ENCODE measurements at places on chromosomes 12 and 14. TPM values are rescaled to one million over a fixed set of nuclear protein-coding genes. Genes with fewer than 3 reads are reported as not detected.

DNA sequence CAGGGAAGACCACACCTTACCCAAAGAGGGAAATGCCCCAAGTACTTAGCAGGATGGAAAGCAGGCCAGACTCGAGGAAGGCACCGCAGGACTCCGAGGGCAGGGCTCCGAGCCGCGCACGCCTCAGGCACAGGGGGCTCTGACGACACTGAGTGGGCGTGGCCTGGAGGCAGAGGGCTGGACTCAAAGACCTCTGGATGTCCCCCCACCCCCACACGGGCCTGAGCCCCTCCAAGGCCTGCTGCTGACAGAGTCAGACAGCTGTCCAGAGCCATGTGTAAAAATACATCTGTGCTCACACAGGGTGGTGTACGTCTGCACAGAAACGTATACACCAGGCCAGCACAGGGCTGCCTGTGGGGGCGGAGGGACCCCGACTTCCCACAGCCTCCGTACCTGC, 1.4 kb downstream of the AKT1 start:
- peak overlapping the region; percentile 95 for H3K4me3 ChIP-seq
- no peaks in the 10 kb centered on the region for H3K27me3 ChIP-seq
- peaks cover 49% of the 10 kb centered on the region for H3K36me3 ChIP-seq
- DNase-seq: peak; percentile 36
- no peak overlapping the region for H3K27ac ChIP-seq

- H3K27ac ChIP-seq: no peak within 1 kb of the TSS
- DNase-seq: no peak
- no peaks in the 10 kb centered on the region for H3K4me1 ChIP-seq
- H3K27me3 ChIP-seq: no peaks in the 10 kb centered on the region
- no peak within 1 kb of the TSS for H3K4me3 ChIP-seq
These were observed at the start of gene OTOGL for GRCh38 chr12:80099259-80099658. Gene OTOGL (plus strand): TSS chr12:80099537. CDS start chr12:80209432, 109,895 bp downstream.

- peaks cover 31% of the 10 kb centered on the region for H3K4me1 ChIP-seq
- peak; percentile 51 for DNase-seq
- H3K4me3 ChIP-seq: no peak overlapping the region
- peak overlapping the region; percentile 70 for H3K27ac ChIP-seq
- H3K36me3 ChIP-seq: no peaks in the 10 kb centered on the region
These were observed 90.5 kb downstream of the SLC2A13 start for GRCh38 chr12:40015345-40015744.

GRCh38 chr14:76546426-76547221, 170.7 kb downstream of the ESRRB start:
- H3K27me3 ChIP-seq: no peaks in the 10 kb centered on the region
- no peaks in the 10 kb centered on the region for H3K36me3 ChIP-seq
- H3K27ac ChIP-seq: no peak overlapping the region
- H3K4me1 ChIP-seq: no peaks in the 10 kb centered on the region
- H3K4me3 ChIP-seq: no peak overlapping the region

GRCh38 chr12:75170640-75171185, 38.9 kb downstream of the KCNC2 start:
- H3K4me1 ChIP-seq: no peaks in the 10 kb centered on the region
- no peak overlapping the region for H3K27ac ChIP-seq
- DNase-seq: no peak
- H3K36me3 ChIP-seq: no peaks in the 10 kb centered on the region
- no peak overlapping the region for H3K4me3 ChIP-seq

GRCh38 chr12:65923228-65923627, 98.9 kb downstream of the HMGA2 start:
- H3K4me3 ChIP-seq: no peak overlapping the region
- DNase-seq: no peak
- no peaks in the 10 kb centered on the region for H3K27me3 ChIP-seq
- H3K36me3 ChIP-seq: peaks cover 4% of the 10 kb centered on the region

Gene MGAT4C
- polyA plus RNA-seq: 0.12 TPM

Gene PRICKLE1
- polyA plus RNA-seq: 4.0 TPM
